GM12892 (cell line): ENCODE measurements at places on chromosomes 11 and 22.

DNA sequence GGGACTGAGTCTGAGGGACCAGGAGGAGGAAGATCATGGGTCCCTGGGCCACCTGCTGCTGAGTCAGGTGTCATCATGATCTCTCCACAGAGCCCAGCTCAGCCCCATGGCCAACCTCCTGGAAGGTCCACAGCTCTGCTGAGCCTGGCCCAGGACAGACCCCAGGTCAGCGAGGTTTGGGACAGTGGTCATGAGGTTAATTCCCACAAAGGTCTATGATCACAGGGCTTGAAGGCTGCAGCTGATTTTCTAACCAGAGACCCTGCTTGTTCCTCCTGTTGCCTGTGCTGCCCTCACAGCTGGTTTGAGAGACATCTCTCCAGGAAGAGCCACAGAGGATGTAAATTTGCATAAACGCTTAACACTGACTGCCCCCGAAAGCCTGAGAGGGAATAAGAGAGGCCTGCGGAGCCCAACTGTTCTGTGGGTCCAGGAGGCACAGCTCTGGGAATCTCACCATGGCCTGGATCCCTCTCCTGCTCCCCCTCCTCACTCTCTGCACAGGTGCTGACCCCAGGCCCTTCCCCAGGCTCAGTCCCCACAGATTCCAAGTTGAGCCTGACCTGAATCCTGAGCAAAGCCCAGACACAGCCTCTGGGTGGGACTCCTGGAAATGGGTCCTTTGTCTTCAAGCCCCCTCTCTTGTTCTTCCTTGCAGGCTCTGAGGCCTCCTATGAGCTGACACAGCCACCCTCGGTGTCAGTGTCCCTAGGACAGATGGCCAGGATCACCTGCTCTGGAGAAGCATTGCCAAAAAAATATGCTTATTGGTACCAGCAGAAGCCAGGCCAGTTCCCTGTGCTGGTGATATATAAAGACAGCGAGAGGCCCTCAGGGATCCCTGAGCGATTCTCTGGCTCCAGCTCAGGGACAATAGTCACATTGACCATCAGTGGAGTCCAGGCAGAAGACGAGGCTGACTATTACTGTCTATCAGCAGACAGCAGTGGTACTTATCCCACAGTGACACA is 102.8 kb downstream of the GGTLC2 start:
- peak; percentile 23 for DNase-seq

DNA sequence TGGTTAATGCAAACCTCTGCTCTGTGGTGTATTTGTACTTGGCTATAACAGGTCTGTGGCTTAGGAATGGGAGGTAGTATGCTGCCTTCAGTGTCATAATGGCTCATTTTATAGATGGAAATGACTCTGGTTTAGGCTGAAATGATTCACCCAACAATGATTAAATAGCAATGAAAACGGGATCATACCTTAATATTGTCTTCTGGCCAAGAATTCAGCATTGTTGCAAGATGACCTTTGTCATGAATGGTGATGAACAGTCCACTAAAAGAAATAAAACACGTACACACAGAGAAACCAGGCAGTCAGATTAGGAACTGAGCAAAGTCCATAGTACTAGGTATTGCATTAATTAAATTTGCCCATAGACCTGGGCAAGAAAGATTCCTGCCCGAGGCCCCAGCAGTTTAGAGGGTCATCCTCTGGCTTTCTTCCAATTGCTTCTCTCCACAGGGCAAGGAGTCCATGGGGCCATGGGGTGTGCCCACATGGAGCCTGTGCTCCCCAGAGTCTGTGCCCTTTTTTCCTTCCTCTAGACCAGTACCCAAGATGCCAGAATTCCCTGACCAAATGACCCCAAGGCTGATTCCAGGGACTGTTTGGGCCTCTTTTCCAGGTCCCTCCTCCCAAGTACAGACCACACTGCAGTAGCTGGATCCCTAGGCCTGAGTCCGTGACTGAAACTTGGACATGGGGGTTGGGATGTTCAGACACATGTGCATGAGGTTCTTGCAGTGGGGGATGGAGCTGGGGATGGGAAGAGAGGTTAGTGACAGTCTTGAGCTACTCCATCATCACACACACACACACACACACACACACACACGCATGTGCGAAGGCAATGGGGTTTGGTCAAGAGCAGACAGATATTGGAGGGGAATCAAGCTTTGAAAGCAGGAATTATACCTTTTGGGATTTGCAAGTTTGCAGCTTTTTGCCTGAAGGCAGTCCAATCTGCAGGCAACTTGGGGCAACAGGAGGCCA is 134.2 kb downstream of the CCDC81 start:
- no peak for DNase-seq

DNA sequence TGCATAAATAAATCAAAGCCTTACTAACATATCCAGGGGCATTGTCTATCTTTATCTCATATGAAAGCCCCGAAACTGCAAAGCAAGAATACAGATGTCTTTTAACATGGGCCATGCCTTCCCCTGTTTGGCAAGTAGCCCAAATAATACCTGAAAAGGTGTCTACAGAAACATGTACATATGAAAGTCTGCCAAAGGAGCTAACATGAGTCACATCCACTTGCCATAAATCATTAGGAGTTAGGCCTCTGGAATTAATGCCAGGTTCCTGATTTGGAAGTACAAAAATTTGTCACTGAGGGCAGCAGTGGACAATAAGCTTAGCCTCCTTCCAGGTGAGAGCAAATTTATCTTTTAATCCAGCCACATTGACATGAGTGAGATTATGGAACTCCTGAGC is 85.5 kb upstream of the PGR start:
- no peak for DNase-seq

DNA sequence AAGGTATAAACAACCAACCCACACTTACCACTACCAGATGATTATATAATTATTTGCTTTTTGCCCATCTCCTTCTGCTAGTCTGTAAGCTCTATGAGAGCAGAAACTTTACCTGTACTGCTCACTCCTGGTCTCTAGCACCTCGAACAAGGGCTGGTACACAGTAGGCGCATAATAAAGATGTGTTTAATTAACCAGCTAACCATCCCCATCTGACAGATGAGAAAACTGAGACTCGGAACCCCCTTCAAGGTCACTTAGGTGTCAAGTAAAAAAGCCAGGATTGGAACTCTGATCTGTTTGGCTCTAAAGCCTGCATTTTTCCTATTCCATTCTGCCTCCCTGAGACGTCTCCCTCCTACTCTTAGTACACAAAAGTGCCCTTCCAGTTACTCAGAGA is 370.3 kb downstream of the TENM4 start:
- no peak for DNase-seq

DNA sequence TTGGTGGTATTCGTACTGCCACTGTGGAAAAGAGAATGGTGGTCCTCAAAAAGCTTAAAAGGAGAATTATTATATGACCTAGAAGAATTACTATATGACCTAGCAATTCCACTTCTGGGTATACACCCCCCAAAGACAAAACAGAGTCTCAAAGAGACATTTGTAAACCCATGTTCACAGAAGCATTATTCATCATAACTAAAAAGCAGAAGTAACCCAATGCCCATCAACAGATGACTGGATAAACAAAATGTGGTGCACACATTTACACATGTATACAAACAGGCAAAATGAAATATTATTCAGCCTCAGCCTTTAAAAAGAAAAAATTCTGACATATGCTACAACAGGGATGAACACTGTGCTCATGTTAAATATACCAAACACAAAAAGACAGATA is 89.4 kb downstream of the ARHGAP32 start:
- DNase-seq: no peak

DNA sequence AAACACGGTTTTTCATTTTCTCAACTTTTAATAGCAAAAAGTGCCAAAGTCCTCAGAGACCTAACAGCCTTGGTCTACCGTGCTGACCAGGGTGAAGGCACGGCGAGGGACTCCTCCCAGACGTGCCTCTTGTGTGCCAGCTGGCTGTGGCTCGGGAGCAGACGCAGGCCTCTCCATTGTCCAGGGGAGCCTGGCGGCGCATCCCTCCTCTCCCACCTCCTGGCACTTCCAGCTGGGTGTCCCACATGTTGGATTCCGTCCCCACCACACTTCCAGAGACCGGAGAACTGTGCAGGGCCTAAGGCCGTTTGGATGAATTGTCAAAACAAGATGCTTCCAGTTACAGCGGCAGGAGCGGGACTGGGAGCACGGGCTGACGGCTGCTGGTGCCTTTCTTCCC is 11.6 kb downstream of the CDPF1 start:
- no peak for DNase-seq

GRCh38 chr11:28618416-28618815 is 510.2 kb downstream of the METTL15 start:
- no peak for DNase-seq
